ENCODE measurements at places on chromosomes 3 and 15.

- DNase-seq, result no peak
Observed at GRCh38 chr3:30347679-30348216, 258.7 kb upstream of the TGFBR2 start.

GRCh38 chr3:32992310-32992686 is 40.9 kb downstream of the CCR4 start:
- no peak for DNase-seq

DNA sequence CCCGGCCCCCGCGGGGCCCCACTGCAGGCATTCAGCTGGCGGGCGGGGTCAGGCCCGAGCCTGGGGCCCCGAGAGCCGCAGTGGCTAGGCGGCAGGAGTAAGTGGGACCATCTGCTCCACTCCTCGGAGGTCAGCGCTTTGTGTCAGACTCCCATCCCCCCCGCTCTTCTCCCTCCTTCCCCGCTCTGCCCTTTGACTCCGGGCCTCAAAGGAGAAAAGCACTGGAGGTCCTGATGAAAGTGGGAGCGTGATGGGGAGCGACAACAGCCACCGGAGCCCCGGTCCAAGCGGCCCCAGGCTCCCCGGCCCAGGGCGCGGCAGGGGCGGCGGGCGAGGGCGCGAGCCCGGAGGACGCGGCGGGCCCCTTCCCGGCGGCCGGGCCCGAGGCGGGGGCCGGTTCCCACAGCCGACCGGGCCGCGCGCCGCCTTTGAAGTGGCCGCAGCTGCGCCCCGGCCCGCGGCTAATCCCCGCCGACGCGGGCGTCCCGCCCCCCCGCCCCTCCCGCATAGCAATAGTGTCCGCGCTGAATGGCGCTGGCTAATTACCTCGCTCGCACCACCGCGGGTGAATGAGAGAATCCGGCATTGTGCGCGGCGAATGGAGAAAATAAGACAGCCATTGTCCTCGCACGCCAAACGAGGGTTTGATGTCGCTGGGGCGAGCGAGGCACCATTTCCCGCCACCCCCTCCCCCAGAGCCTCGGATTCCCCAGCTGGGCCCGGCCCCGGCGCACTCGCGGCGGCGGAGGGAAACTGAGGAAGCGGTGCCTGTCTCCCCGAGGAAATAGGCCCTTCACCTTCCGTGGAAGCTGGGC is 22.4 kb downstream of the IGDCC3 start:
- DNase-seq, result no peak

DNA sequence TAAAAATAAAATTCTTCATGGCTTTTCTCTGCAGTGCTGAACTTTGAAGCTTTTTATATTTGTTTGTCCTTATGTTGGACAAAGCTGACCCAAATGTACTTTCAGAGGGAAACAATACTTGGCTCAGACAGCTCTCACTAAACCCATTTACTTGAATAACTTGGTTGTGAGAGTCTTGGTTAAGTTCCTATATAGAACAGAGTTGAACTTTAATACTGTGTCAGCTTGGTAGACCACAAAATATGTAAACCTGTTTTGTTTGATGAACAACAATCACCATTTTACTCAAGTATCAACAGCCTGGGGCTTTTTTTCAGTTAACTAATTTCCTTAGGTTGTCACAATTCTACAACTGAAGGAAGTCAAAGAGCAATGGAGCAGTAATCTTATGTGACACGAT is 211.9 kb downstream of the CADM2 start:
- DNase-seq, result no peak

DNA sequence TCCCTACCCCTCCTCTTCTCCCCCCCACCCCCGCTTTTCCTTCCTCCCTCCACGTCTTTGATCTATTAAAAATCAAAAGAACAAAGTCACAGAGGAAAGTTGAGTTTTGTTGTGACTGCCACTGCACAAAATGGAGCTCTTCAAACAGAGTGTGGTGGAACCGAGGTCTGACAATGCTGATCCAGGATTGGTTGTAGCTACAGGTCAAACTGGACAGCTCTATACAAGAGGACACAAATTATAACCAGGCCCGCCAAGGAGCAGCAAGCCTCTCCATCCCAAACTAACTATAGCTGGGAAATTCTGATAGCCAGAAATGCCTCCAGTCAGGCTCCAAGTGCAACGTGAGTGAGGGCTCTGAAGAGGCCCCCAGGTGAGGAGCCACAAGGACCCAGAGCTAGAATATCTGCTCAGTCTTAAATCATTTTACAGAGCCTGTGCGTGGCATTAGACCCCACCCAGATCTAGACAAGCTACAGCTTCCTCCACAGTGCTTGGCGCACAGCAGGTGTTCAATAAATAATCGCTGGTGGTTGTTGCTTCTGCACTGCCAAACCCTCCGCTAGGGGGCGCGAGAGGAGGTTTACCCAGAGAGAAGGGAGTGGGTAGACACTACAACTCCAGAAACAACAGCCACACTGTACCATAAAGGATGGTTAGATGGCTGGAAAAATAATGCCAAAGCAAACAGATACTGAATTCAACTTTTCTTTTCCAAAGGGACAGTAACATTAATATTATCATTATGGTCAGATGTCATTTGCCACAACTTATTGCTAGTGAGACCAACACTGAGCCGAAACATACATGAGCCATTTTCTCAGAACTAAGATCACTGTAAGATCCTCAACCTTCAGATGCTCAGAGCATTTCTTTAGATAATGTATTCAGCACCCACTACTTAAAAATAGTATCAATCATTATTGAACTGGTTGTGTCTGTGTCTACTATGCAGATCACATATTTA is 44.6 kb downstream of the ZIC4 start:
- no peak for DNase-seq

- no peak for DNase-seq
Observed at GRCh38 chr15:56919609-56920366, 1.3 kb downstream of the TCF12 start.

DNA sequence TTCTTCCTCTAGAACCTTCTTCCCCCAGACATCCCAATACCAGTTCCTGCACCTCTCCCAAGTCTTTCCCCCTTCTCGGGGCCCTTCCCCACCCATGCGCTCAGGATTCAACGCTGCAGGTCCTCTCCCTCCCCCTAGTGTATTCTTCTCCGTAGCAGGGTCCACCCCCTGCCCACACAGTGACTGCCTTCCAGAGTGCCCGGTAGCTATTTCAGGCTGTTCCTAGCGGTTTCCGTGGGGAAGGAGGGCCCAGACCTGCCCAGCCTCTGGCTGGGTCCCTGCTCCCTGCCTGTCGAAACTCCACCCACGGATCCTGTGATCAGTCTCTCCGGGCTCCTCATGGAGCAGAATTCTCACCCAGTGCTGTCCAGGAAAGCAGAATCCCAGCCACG is 45.2 kb upstream of the SEC61A1 start:
- DNase-seq, result no peak

GRCh38 chr15:39685999-39686613 is 96.5 kb downstream of the FSIP1 start:
- DNase-seq, result no peak

DNA sequence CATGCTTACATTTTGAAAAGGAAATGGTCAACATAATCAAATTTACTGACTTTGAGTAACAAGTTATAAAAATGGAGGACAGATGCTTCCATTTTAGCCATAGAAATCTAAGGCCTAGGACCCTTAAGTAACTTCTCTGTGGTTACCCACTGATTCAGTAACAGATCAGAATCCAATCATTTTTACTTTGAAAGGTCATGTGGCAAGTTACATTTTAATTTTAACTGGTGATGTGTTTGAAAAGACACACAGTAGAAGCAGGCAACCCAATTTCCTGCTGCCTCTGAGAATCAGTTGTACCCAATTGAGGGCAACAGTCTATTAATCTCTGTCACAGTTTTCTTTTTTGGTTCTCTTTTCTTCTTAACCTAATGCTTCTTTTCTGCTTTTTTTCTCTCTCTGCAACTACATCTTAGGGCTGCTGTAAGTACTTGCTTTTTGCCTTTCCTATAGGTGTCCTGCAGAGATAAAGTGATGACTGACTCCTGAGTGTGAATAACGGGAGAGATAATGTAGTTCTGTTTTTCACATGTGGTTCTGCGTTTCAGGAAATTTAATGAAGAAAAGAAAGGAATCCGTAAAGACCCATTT is 3.3 kb downstream of the ZWILCH start:
- DNase-seq, result no peak

GRCh38 chr15:55694652-55695150 is 48.3 kb downstream of the PRTG start:
- no peak for DNase-seq

DNA sequence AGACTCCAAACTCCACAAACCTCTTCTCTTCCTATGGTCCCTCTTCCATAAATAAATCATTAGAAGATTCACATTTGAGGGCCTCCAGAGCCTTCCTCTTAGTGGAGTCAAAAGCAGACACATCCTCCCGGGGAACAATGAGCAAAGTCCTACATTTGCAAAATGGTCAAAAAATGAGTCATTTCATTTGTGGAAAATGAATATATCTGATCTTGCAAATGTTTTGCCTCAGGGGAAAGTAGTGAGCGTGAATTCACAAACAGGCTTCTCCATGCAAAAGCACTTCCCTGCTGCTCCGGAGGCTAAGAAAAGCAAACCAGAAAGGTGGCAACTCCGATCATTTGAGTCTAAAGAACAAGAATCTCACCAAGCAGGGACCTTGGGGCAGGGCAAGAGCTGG is 86.7 kb upstream of the IQSEC1 start:
- DNase-seq, result no peak

GRCh38 chr3:63450023-63450422 is 171.9 kb downstream of the SYNPR start:
- no peak for DNase-seq

DNA sequence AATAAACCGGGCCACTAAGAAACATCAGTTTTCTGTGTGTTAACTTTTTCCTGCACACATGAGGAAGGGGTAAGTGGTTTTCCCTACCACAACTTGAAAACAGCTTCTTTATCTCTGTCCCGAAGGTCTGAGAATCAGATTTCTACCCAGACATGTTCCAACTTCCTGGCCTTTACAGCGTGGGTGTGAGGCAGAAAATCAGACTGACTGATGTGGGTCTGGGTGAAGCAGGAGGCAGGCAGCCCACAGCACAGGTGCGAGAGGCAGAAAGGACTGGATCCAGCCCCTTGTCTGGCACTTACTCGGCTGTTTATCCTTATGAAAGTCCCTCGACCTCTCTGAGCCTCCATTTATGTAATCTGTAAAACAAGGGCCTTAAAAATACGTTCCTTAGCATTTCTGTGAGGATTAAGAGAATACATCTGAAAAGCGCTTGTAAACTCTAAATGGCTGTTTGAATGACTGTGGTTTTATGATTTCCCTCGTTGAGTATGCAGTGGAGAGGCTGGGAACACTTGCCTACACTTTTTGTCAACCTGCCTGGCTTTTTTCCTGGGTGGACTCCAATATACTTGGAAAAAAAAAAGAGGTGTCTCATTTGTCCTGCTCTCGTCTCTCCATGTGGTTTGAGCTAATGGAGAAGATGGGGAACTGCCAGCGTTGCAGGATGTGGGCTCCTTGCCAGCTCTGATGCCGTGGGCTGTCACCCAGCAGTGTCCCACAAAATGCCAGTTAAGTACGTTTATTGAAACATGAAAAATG is 3.1 kb downstream of the AGBL1 start:
- DNase-seq, result no peak

DNA sequence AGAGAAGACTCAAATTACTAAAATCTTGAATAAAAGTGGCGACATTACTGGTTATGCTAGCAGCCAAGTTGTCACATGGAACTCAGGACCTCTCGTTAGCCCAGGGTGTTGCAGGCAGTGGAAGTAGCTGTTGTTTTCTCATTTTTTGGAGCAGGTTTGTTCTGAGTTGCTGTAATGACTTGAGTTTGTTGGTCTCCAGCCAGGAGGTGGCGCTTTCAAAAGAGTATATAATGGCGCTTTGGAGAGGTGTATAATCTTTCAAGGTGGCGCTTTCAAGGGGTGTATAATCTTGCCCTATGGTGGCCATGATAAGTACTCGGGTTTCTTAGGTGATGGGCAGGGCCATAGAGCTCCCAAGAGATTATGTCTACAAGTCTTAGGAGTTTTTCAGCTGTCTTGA is 632.7 kb downstream of the NTRK3 start:
- no peak for DNase-seq

GRCh38 chr15:92904722-92905571 is 4.8 kb downstream of the CHD2 start:
- no peak for DNase-seq

DNA sequence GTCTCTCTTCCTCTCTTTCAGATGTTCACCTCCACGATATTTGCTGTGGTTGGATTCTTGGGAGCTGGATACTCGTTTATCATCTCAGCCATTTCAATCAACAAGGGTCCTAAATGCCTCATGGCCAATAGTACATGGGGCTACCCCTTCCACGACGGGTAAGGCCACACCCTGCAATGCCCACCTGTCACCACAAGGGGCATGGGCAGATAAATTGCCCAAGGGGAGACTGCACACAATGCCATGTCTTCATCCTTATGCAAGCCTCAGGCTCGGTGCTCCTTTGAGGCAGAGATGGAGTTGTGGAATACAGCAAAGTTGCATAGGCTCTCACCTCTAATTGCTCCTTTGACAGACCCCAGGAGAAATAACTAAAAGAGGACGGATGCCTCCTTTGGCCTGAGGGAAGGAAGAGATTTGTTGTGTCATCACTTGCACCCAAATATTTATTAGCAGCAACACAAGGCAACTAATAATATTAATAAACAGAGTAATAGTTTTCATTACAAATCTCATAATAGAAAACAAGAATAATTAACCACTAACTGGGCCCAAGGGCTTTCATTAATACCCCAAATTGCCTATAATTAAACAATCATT is 13.2 kb downstream of the TM4SF4 start:
- no peak for DNase-seq

- no peak for DNase-seq
Observed at GRCh38 chr3:124256599-124256998, 264.7 kb upstream of the ROPN1 start.

DNA sequence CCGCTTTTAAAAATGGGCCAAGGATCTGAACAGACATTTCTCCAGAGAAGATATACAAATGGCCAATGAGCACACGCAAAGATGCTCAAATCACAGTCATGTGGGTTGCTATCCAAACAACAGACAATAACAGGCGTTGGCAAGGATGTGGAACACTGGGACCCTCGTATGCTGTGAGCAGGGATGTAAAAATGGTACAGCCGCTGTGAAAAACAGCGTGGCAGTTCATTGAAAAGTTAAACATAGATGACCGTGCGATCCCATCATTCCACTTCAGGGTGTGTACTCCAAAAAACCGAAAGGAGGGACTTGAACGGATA is 6.7 kb upstream of the LRRC15 start:
- no peak for DNase-seq

GRCh38 chr3:118772547-118773011 is 262.1 kb downstream of the IGSF11 start:
- no peak for DNase-seq
